ENCODE measurements at places on chromosomes 4 and X. TPM values are rescaled to one million over a fixed set of nuclear protein-coding genes. Genes with fewer than 3 reads are reported as not detected.

LONRF3 gene
- 5.2 TPM for total RNA-seq

F8A1 gene
- total RNA-seq = 21.4 TPM

TMEM129 gene
- total RNA-seq = 49.5 TPM

SMARCA5 gene
- 33.4 TPM for total RNA-seq

DNA sequence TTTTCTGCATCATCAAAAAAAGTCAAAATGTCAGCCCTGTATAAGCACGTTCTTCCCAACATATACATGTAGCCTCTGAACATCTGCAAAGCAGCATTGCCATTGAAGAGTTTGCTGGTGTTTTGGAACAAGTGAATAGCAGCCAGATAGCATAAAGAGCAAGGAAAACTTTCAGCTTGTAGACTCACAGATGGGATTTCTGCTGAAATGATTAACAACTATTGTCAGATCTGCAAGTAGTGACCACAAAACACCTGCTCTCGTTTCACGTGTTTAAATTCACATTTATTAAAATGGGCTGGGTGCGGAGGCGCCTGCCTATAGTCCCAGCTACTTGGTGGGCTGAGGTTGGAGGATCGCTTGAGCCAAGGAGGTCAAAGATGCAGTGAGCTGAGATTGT is 123.7 kb downstream of the SPRY1 start:
- no peak for DNase-seq

GRCh38 chrX:55326985-55327384 is 62.3 kb upstream of the PAGE3 start:
- no peak for DNase-seq
